ENCODE measurements at places on chromosomes 6 and 20. TPM values are rescaled to one million over a fixed set of nuclear protein-coding genes. Genes with fewer than 3 reads are reported as not detected.

GLP1R gene
- polyA plus RNA-seq, result not detected

DACT2 gene
- polyA plus RNA-seq, result 1.5 TPM

- DNase-seq, result no peak
Observed at GRCh38 chr6:37110500-37111461, 59.2 kb upstream of the PIM1 start.

IL20RA gene
- not detected for polyA plus RNA-seq

DNA sequence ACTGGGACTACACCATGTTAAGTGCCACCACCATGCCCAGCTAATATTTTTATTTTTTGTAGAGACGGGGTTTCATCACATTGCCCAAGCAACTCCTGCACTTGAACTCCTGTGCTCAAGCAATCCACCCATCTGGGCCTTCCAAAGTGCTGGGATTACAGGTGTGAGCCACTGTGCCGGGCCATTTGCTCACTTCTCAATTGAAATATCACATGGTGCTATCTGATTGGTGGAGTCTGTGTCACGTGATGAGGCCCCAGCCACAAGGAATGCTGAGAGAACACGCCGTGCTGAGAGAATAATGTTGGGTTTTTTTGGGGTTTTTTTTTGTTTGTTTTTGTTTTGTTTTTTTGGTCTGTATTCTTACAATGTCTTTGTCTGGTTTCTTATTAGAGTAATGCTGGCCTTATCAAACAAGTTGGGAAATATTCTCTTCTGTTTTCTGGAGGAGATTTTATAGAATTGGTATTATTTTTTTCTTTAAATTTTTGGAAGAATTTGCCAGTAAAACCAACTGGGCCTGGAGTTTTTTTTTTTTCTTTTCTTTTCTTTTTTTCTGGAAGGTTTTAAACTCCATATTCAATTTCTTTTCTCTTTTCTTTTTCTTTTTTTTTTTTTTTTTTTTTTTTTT lies 183.2 kb upstream of the KCNG1 start:
- no peak for DNase-seq

Measured in A549 (cell line).